ENCODE measurements at places on chromosomes 5 and 9. TPM values are rescaled to one million over a fixed set of nuclear protein-coding genes. Genes with fewer than 3 reads are reported as not detected.

DNA sequence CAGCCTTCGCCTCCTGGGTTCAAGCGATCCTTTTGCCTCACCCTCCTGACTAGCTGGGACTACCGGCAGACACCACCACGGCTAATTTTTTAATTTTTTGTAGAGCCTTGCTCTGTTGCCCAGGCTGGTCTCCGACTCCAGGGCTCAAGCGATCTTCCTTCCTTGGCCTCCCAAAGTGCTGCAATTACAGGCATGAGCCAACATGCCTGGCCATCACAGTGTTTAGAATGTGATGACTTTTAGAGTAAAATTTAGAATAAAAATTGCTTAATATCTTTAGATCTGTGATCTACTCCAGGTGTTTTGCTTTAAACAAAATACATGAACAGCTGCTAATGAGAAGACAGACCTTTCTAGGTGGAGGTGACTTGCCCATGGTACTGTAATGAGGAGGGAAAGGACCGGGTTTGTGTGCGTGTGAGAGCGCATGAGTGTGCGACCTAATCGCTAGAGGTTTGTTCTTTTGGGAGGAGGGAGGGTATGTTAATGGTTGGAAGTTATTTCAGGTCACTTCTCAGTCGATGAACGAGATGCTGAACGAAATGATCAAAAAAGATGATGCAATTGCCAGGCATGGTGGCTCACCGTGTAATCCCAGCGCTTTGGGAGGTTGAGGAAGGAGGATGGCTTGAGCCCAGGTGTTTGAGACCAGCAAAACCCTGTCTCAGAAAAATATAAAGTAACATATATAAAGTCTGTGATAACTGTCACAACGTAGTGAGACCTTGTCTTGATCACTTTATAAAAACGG, 2.0 kb downstream of the CNOT6 start:
- H3K27me3 ChIP-seq: no peaks in the 10 kb centered on the region
- peaks cover 3% of the 10 kb centered on the region for H3K36me3 ChIP-seq
- no peak for DNase-seq
- H3K27ac ChIP-seq: no peak overlapping the region
- peak overlapping the region; percentile 97 for H3K4me3 ChIP-seq

GRCh38 chr9:131888923-131889322, 149.0 kb upstream of the RAPGEF1 start:
- no peak overlapping the region for H3K27ac ChIP-seq
- H3K36me3 ChIP-seq: peaks cover 2% of the 10 kb centered on the region
- H3K4me1 ChIP-seq: peaks cover 6% of the 10 kb centered on the region
- no peaks in the 10 kb centered on the region for H3K27me3 ChIP-seq

DNA sequence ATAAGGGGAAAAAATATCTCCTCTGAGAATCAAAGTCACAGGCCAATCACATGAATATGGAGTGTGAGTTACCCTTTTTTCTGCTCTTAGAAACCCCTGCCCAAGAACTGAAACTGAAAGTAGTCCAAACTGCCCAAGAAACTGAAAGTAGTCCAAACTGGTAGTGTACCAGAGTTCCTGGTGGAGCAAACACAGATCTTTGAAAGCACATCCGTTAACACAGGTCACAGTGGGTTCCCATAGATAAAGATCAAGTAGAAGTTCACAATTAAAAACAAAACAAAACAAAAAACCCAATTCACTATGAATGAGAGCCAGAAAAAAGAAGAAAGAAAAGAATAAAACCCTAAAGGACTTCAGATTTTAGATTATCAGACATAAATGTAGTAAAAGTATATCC, 332.4 kb upstream of the EFNA5 start:
- no peaks in the 10 kb centered on the region for H3K27me3 ChIP-seq
- H3K27ac ChIP-seq: no peak overlapping the region
- H3K36me3 ChIP-seq: no peaks in the 10 kb centered on the region
- DNase-seq: no peak

DNA sequence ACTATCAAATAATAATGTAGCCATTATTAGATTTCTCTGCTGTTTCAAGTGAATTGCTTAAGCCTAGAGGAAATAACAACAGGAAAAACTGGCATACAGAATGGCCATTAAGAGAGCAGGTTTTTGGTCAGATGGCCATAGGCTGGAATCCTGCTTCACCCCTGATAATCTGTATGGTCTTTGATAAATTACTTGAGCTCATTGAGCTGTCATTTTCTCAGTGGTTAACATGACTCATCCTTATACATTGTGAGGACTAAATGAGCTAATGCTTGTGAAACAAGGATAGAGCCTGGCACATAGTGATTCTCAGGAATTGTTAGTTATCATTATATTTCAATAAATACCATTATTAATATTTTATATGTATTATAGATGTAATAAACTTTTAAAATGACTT, 516.5 kb downstream of the KIF4B start:
- no peak for DNase-seq
- H3K27ac ChIP-seq: no peak overlapping the region
- no peak overlapping the region for H3K4me3 ChIP-seq
- no peaks in the 10 kb centered on the region for H3K27me3 ChIP-seq
- H3K36me3 ChIP-seq: no peaks in the 10 kb centered on the region
- no peaks in the 10 kb centered on the region for H3K4me1 ChIP-seq

DNA sequence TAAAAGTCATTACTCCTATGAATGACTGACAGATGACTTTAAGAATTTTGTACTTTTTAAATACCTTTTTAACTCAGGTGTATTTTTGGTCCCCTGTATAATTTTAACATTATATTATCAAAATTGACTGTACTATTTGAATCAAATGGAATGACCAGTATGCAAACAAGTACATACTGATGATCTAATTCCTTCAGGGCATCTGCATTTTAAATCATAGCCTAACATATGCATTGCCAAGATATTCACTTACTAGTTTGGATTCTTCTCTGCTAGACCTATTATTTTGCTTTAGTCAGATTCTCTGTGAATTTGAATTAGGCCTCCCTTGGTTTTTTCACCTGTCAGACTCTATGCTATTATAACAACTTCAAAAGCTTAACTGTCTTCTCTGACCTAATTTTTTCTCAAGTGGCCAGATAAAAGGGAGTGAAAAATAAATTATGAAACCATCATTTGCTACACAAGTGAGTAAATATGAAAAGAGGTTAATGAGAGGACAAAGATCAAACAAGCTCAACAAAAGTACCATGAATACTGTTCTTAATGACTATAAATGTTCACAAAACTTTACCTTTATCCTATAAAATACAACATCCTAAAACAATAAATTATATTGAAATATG, 1505.2 kb upstream of the CDH9 start:
- H3K27ac ChIP-seq: no peak overlapping the region
- H3K4me3 ChIP-seq: no peak overlapping the region
- DNase-seq: no peak
- no peaks in the 10 kb centered on the region for H3K4me1 ChIP-seq
- H3K27me3 ChIP-seq: no peaks in the 10 kb centered on the region

GRCh38 chr5:6353602-6354302, 24.6 kb downstream of the MED10 start:
- H3K27ac ChIP-seq: no peak overlapping the region
- no peaks in the 10 kb centered on the region for H3K4me1 ChIP-seq
- DNase-seq: no peak
- no peak overlapping the region for H3K4me3 ChIP-seq
- H3K27me3 ChIP-seq: no peaks in the 10 kb centered on the region

DNA sequence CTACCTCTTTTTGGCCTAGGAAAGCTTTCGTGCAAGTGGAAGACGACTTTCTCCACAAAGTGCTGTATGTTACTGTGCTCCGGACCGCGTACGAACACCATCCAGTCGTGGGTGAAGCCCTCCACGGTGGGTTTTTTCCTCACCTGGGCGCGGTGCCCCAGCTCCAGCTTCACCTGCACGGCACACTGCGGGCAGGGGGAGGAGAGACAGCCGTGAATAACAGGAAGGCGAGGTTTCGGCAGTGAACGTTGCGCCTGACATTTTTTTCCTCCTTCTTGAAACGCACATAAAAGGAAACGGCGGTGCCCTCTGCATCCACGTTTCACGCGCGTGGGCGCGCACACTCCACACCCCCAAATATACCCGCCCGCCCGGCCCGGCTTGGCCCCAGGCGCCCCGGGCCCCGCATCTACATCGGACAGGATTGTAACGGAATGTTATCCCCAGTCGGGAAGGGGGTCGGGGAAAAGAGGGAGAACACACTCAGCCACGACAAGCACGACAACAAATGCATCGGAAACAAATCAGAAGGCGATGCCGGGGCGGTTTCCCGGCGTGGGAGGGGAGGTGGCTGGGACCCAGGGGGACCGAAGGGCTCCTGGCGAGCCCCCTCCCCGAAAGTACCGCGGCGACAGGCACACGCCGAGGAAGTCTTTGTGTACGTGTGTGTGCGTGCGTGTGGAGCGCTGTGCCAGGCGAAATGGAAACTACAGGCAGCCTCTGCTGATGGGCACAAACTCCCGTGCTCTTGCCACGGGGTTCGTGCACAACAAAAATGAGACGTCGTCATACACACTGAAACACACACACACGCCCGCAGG, 1.4 kb downstream of the MLLT3 start:
- no peaks in the 10 kb centered on the region for H3K27me3 ChIP-seq
- H3K36me3 ChIP-seq: no peaks in the 10 kb centered on the region
- H3K4me3 ChIP-seq: peak overlapping the region; percentile 86
- H3K27ac ChIP-seq: peak overlapping the region; percentile 81

GRCh38 chr5:173760461-173761177, 127.5 kb upstream of the CPEB4 start:
- H3K36me3 ChIP-seq: no peaks in the 10 kb centered on the region
- no peak for DNase-seq
- no peak overlapping the region for H3K27ac ChIP-seq

Gene SH3GL2
- total RNA-seq: 1.3 TPM

DNA sequence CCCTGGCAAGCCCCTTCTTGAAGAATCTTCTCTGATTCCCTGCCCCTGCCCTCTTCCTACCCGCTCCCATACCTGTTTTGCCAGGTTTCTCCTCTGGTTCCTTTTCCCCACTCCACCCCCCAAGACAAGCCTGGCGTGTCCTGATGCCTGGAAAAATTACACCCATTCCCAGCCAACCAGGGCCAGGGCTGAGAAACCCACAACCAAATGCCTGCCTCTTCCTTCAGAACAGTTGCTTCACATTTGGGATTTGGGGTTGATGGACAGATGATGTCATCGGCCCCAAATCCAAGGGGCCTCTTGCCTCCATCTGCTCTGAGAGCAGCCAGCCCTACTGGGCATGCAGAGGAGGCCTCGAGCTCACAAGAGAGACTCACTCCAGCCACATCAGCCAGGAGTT, 8.8 kb upstream of the NEK6 start:
- DNase-seq: no peak
- no peak overlapping the region for H3K4me3 ChIP-seq
- no peak overlapping the region for H3K27ac ChIP-seq
- H3K4me1 ChIP-seq: no peaks in the 10 kb centered on the region
- no peaks in the 10 kb centered on the region for H3K36me3 ChIP-seq

Gene SCGB3A2
- total RNA-seq: 624 TPM

DNA sequence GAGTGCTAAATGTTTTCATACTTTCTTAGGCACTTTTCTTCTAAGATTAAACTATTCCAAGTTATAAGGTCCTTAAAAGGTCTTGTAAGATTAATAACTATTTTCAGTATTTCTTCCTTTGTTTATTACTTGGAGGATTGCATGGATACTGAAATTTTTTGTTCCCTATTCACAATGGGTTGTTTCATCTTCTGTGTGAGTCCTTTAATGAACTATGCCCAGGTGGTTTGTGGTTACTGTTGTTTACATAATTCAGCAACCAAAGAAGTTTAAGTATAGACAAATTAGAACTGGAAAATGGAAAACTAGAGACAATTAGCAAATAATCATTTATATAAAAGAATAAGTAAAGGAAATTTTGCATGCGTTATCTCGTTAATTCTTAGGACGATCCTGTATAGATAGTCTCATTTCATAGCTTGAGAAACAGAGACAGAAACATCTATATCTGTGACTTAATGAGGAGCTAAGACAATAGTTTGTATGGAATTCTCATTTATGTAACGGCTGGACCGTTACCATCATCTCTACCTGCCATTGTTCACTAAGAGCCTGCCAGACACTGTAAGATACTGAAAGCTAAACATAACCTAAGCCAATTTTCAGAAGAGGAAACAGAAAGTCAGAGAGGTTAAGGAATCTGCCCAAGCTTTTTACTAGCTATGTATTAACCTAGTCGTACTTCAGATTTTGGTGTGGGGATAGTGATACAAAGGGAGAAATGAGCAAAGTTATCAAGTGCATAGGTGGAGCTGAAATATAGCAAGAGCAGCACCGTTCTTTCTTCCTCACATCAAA, 148.2 kb downstream of the PAM start:
- H3K4me3 ChIP-seq: no peak overlapping the region
- H3K36me3 ChIP-seq: no peaks in the 10 kb centered on the region
- no peak overlapping the region for H3K27ac ChIP-seq
- DNase-seq: no peak
- no peaks in the 10 kb centered on the region for H3K27me3 ChIP-seq

GRCh38 chr9:87667164-87667738, 58.7 kb upstream of the CTSL start:
- H3K27me3 ChIP-seq: no peaks in the 10 kb centered on the region
- no peak overlapping the region for H3K4me3 ChIP-seq
- peaks cover 5% of the 10 kb centered on the region for H3K4me1 ChIP-seq
- H3K36me3 ChIP-seq: peaks cover 57% of the 10 kb centered on the region
- H3K27ac ChIP-seq: no peak overlapping the region

- H3K4me1 ChIP-seq: no peaks in the 10 kb centered on the region
- no peak for DNase-seq
- H3K4me3 ChIP-seq: no peak overlapping the region
- H3K27ac ChIP-seq: no peak overlapping the region
- H3K36me3 ChIP-seq: peaks cover 10% of the 10 kb centered on the region
- no peaks in the 10 kb centered on the region for H3K27me3 ChIP-seq
Measured at GRCh38 chr5:10689391-10690081, 71.5 kb downstream of the DAP start.

GRCh38 chr5:103621548-103621930, 59.0 kb upstream of the NUDT12 start:
- no peak overlapping the region for H3K27ac ChIP-seq
- H3K4me1 ChIP-seq: no peaks in the 10 kb centered on the region
- H3K36me3 ChIP-seq: no peaks in the 10 kb centered on the region
- H3K4me3 ChIP-seq: no peak overlapping the region

Measured in lower lobe of right lung (tissue), 2 donors.